GM18507 (cell line): ENCODE measurements at places on chromosomes 5 and 9.

DNA sequence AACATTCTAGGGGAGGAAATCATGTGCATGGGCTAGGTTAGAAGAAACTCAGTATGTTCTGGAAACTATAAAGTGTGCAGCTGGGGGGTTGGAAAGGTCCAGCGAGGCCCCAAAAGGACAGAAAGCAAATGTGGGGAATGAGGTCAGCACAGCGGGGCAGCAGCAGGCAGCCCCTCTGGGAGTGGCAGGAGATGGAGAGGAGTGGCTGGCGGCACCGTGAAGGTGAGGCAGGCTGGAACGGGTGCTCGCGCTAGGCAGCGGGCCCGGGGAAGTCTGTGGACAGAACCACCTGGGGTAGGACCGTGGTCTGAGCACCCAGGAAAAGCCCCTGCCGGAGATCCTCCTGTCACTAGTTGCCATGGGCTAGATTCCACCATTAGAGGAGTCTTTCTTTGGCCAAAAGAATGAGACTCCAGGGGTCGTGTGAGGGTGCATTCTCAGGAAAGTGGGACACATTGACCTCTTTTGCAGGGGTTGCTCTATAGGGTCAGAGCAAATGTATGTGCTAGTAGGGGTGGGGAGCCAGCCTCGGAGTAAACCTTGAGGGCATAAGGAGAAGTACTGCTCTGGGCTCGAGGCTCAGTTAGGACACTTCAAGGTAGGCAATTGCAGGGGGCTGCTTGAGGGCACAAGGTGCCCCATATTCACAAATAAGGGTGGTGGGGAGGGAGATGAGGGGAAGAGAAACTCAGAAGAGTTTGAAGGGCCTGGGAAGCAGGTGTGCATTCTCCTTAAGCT is 61.2 kb downstream of the IL6ST start:
- DNase-seq: no peak

DNA sequence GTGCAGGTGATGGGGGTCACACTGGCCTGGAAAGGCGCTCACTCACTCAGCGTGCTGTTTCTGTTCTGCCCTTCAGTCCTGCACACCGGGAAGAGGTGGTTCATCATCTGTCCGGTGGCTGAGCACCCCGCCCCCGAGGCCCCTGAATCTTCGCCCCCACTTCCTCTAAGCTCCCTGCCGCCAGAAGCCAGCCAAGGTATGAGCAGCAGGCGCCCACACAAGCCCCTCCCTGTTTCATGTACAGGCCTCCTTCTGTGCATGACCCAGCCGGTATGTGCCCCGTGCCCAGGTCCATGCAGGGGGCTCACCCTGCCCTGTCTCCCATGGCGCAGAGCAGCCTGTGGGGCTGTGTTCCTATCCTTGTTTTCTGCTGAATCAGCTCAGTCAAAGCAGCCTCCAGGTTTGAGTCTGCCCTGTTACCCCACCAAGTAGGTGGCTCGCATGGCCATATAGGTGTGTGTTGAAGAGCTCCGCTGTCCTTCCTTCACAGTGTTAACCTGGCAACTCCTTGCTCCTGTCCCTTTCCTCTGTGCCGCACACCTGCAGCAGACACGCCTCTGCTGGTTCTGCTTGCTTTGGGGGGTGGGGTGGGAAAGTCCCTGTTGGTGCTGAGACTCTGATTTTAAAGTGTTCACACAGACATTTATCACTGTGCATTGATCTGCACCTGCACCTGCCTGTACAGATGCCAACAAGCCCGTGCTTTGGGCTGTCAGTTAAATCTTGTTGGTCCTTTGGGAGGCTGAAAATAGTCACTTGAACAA is 84.8 kb downstream of the WNK2 start:
- no peak for DNase-seq

- no peak for DNase-seq
These were observed 15.8 kb downstream of the NLN start for GRCh38 chr5:65737842-65738241.

DNA sequence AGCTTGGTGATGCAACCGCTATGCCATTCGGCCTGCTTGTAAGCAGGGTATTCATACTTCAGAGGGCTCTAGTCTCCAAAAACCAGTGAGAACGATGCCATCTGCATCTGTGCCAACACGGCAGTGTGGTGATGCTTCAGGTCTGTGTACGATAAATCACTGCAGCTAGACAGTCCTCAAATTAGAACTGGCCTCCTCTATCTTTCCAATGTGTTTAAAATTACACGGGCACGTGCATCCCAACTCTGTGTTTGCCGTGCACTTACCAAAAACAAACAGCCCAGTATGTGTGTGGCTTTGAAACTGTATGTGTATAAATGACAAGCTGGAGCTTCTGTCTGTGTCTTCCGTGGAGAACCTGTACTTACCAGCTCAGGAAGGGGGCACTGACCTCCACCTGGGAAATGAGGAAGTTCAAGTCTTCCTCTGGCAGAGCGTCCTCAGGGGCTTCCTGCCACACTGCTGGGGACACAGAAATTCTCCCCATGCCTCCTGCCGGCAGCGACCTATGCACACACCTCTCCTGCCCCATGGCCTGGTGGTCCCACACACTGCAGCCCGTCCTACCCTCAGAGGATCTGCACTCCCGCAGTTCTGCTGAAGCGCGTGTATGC is 12.3 kb downstream of the MED10 start:
- DNase-seq: no peak

DNA sequence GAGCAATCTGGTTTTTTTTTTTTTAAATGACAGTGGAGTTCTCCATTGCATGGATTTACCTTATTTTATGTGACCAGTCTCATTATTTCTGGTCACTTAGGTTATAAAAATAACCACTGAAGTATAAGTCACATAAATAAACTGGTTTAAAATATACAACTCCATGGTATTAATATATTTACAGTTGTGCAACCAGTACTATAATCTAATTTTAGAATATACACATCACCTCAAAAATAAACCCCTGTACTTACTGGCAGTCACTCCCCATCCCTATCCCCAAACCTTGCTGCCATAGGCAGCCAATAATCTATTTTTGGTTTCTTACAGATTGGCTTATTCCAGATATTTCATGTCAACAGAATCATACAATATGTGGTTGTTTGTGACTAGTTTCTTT is 57.8 kb downstream of the FYB1 start:
- no peak for DNase-seq

GRCh38 chr5:160525471-160526261 is 104.0 kb downstream of the PTTG1 start:
- no peak for DNase-seq

DNA sequence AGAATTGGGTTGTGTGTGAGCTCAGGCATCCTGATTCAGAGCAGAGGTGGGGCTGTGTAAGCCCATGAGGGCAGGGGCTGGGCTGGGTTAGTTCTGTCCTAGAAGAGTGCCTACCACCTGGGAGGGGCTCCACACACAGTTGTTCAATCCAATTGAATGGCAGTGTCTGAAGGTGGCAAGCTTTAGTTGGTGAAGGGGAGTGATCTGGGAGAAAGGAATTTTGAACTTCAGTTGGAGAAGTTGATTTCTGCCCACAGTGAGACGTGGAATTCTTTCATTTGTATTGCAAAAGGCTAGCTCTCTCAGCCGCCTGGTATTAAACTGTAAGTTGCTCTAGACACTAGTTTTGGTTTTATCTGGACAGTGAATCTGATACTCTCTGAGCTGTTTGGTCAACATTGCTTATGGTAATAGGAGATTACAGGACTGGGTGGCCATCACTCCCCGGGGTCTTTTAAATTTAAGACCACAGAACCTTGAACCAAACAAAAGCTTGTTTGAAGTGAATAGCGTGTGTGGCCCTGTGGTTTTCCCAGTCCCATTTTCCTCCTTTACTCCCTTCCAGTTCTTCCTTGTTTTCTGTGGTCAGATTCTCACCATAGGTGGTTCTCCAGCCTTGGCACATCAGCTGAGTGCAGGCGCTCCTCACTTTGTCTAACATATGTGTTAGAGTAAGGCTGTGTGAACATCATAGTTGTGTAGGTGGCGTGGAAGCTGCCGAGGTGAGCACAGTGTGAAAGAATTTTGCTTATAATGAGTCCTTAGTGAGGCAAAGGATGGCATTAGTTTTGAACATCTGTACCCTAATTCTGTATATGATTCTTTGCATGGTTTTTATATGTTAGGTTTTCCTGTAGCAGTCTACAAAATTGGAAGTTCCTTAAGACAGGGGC is 78.0 kb downstream of the ARHGAP26 start:
- no peak for DNase-seq

- no peak for DNase-seq
These were observed 300.0 kb upstream of the TAS2R1 start for GRCh38 chr5:9930156-9930555.

GRCh38 chr9:7405924-7406604 is 393.5 kb downstream of the DMAC1 start:
- no peak for DNase-seq

GRCh38 chr5:24005384-24005783 is 498.0 kb downstream of the PRDM9 start:
- no peak for DNase-seq

DNA sequence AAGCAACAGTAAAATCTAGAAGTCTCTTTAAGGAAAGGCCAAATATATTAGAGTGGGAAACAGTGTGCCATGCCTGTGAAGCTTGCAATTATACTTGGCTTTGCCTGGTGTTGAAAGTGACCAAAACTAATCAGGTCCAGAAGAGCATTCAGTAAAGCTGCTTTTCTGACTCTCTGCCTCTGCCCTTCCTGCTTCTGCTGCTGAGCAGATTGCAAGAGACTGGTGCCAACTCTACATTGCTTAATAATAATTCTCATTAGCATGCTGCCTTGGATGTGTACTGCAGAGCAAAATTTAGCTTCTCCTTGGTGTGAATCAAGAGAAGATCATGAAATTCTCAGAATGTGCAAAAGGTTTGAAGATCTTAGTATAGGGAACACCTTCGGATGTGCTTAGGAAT is 120.4 kb upstream of the RFX3 start:
- no peak for DNase-seq

DNA sequence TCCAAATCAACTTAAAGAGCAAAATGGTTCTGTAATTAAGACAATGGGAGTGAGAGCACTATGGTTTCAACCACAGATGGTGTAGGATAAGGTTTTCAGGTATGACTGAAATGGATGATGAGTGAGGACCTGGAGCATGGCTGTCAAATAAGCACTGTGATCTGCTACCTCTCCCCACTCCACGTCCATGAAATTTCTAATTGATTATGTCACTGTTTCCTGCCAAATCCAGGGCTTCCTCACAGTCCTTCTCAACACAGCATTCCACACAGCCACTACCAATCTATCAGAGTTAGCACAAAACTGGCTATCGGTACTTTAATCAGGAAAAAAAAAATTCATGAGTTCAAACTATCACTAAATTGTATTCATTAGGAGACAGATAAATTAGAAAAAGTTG is 420.4 kb upstream of the WWC1 start:
- DNase-seq: no peak

DNA sequence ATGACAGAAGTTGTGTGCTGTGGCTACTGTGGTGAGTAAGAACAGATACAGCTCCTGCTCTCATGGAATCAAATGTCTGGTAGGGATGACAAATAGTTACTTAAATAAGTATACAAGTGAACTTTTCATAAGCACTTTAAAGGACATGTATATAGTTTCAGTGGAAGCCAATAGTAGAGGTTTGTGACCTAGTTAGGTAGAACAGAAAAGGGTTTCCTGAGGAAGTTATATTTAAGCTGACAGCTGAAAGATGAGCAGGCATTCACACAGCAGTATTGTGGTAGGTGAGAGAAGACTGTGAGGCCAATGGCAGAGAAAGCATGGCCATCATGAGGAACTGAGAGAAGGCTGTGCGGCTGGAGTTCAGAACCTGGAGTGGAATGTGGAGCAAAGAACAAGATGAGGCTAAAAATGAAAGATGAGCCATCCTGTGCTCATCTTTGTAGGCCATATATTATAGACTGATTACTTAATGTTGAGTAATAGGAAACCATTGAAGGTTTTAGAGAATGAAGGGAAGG is 15.4 kb downstream of the FAM174A start:
- no peak for DNase-seq

DNA sequence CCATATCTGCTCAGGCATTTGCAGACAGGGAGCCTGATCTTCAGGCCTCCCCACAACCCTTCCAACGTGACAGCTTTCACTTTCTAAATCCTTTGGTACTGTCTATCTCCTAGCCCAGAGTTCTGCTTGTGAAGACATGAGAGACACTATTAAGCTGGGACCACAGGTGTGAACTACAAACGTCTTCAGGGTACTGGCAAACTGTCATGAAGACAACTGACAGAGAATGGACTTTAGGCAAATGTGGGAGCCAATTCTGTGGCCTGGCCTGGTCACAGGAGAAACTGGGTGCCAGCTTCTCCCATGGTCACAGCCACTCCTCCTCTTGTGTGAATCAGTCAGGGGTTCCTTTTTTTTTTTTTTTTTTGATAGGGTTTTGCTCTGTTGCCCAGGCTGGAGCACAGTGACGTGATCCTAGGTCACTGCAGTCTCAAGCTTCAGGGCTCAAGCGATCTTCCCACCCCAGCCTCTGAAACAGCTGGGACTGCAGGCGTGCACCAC is 10.4 kb downstream of the TRIM14 start:
- no peak for DNase-seq

GRCh38 chr5:14105718-14106410 is 37.3 kb upstream of the TRIO start:
- no peak for DNase-seq

- DNase-seq: no peak
These were observed 30.1 kb downstream of the PPARGC1B start for GRCh38 chr5:149759986-149760853.

DNA sequence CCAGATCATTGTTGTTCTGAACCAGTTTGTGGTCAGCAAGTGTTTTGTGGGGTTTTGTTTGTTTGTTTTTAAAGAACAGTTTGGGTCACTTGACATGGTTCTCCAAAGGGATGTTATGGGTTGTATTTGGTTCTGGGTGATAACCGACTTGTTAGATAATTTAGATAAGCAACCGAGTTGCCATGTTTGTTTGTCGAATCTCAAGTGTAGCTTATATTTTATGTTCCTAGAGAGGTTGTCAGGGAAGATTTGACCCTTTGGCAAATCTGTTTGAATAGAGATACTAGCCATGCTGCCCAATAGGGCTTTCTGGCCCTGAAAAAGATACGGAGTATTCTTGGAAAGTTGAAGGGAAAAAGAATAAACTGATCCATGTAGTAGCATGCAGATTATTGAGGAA is 12.2 kb upstream of the FGF18 start:
- DNase-seq: no peak

- no peak for DNase-seq
These were observed 134.5 kb downstream of the DAB2IP start for GRCh38 chr9:121785673-121786542.

DNA sequence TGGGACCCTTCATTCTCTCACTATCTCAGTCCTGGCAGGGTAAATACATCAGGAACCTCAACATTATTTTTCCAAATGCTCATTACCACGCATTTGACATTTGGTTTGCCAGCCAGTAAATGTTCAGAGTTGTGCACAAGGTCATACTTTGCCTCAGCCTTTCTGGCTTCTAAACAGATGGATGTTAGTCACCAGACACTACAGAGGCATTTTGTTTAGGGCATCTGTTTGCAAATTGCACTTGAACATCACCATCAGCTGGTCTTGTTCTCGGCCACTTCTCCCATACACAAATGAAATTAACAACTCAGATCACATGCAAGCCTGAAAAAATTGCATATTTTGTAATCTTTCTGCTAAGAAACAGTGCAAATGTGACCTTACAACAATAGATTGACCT is 75.0 kb upstream of the SLC1A1 start:
- no peak for DNase-seq
